T follicular helper cell (primary cell): ENCODE measurements at places on chromosomes 4 and X.

GRCh38 chrX:1462596-1463251 is 10.0 kb upstream of the ASMTL start:
- DNase-seq: peak; percentile 70

DNA sequence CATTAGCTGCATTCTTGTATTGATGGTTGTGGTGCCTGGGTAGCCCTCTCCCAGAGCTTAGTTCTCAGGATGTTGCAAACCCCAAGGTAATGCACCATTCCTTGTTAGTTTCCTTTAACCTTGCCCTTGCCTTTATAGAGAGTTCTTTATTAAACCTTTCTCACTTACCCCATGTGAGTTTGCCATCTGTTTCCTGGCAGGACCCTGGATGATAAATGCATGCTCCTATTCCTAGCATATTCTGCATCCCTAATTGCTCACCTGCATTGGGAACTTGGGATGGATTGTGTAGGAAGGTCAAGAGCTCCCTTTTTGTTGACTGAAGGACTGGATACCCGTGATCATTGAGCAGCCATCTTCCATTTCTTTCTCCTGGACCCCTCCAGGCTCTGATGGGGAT is 59.9 kb upstream of the AP1S2 start:
- DNase-seq: no peak

GRCh38 chr4:1053080-1053661 is 41.7 kb downstream of the FGFRL1 start:
- DNase-seq: no peak

DNA sequence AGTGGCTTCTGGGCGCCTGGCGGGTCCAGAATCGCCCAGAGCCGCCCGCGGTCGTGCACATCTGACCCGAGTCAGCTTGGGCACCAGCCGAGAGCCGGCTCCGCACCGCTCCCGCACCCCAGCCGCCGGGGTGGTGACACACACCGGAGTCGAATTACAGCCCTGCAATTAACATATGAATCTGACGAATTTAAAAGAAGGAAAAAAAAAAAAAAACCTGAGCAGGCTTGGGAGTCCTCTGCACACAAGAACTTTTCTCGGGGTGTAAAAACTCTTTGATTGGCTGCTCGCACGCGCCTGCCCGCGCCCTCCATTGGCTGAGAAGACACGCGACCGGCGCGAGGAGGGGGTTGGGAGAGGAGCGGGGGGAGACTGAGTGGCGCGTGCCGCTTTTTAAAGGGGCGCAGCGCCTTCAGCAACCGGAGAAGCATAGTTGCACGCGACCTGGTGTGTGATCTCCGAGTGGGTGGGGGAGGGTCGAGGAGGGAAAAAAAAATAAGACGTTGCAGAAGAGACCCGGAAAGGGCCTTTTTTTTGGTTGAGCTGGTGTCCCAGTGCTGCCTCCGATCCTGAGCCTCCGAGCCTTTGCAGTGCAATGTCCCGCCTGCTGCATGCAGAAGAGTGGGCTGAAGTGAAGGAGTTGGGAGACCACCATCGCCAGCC is at the start of gene ATOH1:
ATOH1 (plus strand) TSS at position 422 of the 663 bp plus-strand sequence; CDS start at position 596, 174 bp downstream.
- no peak for DNase-seq

- no peak for DNase-seq
These were observed 228.1 kb downstream of the ZNF674 start for GRCh38 chrX:46317163-46317562.

DNA sequence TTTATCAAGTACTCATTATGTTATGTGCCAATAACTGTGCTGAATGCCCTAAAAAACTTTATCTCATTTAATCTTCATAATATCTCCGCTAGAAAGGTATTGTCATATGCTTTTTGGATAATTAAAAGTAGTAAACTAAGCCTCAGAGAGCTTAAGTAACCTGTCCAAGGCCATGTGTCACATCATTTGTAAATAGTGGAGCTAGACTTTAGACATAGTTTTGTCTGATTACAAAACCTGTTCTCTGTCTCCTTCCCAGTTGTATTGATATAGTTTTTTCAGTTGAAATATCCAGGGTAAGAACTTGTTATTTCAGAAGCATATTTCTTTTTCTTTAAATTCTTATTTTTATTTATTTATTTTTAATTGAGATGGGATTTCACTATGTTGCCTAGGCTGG is 66.7 kb downstream of the TENM3 start:
- DNase-seq: no peak

- DNase-seq: no peak
These were observed 374.6 kb upstream of the SLC7A11 start for GRCh38 chr4:138616775-138617174.

GRCh38 chr4:127196655-127197352 is 436.0 kb upstream of the INTU start:
- no peak for DNase-seq

GRCh38 chrX:20260885-20261284 is 5.8 kb downstream of the RPS6KA3 start:
- DNase-seq: no peak

DNA sequence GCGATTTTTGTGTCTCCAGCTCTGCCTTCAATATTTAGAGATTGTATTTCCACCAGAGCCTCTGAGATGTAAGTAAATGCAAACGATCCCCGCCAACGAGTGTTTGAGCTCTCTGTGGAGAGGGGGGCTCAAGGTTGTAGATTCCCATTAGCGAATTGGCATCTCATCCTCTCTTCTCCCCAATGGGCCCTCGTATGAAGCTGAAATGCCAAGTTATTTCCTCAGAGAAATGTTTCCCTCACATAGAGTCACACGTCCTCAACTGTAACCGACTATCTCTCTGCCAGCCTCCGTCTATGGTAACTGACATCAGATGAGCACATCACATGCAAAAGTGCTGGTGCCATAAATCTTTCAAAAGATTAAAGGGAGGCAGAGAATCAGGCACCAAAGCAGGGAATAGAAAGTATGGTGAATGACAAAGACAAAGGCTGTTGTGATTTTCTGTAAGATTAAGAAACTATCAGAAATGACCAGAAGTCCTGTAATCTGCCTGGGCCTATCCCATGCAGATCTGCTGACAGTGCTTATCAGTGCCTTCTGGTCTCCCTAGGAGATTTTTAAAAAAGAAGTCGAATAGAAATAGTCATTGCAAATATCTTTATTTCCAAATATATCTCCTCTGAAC is 157.1 kb downstream of the PDGFRA start:
- no peak for DNase-seq

DNA sequence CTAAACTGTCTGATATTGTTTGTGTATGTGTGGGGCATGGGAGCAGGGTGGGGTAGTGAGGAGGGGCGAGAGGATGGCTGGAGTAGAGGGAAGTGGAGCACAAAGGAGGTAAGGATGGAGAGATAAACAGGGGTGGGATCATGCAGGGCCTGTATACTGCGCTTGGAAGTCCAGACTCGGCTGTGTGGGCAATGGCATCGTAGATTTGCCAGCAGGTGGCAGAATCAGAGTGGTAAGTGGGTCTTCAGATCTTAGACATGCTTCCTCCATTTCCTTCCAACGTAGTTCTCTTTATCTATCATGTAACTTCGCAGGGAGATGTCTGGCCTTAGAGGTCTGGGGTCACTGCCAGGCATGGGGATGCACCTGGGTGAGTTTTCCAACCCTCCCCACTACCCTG is 155.5 kb downstream of the PDGFRA start:
- DNase-seq: no peak

- DNase-seq: no peak
These were observed 1449.2 kb downstream of the C4orf33 start for GRCh38 chr4:130545171-130545570.

DNA sequence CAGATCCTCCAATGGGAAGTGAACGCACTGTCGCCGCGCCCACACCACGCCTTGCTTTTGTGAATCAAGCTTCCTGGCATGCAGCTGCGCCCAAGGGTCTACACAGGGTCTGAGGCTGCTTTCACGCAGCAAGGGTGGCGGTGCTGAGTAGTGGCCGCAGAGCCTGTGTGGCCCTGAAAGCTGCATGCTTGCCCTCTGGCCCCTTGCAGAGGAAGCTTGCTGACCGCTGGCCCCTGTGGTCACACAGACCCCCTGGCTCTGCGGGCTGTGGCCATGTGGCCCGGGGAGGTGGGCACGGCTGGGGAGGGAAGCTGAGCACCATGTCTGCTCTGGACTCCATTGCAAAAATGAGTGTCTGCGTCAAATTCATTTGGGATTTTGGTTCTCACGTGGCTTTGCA is 8.8 kb downstream of the DOK7 start:
- no peak for DNase-seq

DNA sequence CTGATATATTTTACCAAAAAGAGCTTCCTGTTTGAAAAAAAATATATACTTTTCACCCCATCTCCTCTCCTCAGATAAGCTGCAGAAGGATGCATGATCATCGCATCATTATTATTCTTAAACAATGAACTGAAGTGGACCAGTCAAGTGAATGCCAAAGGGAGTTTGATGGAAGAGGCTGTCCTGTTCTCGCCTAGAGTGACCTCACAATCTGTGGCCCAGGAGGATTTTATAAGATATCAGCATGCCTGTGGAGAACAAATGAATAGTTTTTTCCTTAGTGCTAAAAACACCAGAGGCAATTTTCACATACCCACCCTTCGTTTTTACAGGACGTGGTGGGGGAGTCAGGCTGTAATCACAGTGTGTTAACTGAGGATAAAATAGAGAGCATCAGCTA is 112.7 kb downstream of the USP46 start:
- DNase-seq: no peak

DNA sequence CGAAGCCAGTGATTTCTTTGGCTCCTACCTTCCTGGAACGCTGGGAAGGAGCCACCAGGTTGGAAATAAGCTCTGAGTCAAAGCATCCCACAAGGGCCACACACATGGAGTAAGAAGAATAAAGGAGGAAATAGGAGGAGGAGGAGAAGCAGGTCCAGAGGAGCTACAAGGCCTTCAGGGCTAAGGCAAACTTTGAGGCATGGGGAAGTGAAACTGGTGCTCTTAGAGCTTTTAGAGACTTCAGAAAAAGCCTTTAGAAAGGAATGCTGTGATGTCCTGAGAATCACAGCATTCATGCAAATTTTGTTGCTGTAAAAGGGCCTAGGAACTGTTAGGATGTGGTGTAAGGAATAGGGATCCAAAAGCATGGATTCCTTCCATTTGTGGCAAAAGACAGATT is 135.9 kb upstream of the ARHGEF9 start:
- DNase-seq: no peak

DNA sequence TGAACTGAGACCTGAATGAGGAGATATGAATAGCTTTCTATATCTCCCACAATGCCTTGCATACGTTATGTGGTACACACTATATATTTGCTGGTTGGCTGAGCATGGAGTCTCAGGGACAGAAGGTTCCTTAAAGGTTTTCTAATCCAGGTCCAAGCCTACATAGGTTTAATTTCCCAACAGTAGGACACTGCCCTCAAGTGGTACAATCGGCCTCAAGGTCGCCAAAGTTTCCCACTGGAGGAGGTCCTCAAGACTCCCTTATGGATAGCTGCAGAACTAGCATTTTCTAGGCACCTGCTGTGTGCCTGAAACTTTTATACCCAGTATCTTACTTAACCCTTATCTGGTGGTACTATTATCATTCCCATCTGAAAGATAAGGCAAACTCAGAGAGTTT is 21.0 kb upstream of the EFNB1 start:
- no peak for DNase-seq

- DNase-seq: no peak
These were observed 1.1 kb upstream of the SLBP start for GRCh38 chr4:1713003-1713851.

GRCh38 chrX:38006291-38006690 is at the start of gene SYTL5:
TSS of gene SYTL5 (plus strand) at chrX:38006553. CDS start at chrX:38033890, 27,337 bp downstream.
- no peak for DNase-seq

- DNase-seq: no peak
These were observed 130.1 kb downstream of the KLHL34 start for GRCh38 chrX:21528076-21528475.

DNA sequence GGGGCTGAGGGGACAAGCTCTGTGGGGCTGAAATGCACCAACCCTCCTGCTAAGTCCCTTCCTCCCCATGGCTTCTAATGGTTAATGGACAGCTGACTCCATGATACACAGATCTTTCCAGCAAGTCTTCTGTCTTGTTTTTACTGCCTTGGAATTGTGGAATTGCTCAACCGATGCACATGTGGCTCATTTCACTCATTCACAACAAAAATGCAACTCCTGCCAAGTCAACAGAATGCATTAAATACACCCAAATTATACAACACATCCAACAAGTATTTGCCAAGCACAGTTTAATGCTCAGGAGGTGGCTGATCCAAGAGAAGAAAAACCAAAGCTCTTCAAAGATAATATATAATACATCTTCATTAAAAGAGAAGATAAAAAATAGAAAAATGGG is 61.9 kb upstream of the PAGE4 start:
- no peak for DNase-seq

DNA sequence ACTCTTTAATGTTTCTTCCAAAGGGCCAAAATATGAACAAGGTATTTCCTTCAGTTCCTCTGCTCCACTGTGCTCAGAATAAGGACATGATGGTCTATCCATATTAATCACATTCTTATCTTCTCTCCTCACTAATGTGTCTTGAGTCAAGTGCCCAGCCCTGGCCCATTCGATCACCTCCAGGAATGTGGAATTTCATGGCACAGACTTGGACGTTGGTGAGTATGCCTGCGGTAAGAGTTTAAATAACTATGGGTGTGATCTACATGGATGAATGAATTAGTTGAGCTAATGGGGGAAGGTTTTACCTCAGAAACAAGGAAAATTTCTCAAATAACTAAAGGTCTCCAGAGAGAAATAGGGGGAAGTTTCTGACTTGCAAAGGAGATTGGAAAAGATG is 174.0 kb downstream of the NPFFR2 start:
- no peak for DNase-seq

DNA sequence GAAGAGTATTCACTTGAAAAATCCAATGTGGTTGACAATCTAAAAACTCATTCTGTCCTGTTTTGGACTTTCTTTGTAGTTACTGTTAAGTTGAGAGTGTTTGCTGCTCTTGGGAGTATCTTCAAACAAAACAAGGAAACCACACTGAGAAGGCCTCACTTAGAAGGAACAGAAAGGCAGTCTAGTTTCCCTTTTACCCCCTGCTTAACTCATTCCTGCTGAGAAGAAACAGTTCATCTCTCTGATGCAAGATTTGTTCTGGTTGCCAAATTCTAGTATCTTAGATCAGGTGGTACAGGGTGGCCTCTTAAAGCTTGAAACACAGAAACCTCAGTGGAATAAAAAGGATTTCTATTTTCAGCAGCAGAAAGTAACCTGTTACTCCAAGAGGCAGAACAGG is 41.4 kb downstream of the GUCY2F start:
- DNase-seq: no peak

DNA sequence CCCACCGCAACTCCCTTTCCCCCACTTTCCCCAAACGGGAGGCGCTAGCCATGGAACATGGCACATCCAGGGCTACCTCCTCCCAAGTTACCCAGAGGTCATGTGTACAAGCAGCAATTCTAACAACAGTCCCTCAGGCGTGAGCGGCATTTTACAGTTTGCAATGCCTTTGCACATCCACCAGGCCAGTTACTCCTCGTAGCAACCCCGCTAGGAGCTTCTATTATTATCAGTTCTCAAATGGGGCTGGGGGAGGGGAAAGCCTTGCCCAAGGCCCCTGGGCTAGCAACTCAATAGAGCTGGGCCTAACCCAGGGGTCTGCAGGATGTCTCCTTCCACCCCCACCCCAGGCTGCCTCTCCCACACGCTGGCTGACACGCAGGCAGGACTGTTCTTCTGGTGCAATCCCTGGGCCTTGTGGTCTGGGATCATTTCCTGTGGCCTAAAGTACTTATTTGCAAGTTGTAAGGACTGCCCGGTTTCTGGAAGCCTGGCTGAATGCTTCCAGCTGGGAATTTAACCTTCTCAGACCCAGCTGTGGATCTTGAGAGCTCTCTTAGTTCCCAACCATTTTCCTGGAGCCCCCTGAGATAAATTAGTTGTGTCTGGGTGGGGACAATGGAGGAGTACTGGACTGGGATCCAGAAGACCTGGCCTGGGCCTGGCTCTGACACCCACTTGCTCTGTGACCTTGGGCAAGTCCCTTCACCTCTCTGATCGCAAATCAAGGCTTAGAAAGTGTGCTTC is 27.7 kb downstream of the PJA1 start:
- DNase-seq: no peak
